ENCODE measurements at places on chromosomes 2 and 18.

DNA sequence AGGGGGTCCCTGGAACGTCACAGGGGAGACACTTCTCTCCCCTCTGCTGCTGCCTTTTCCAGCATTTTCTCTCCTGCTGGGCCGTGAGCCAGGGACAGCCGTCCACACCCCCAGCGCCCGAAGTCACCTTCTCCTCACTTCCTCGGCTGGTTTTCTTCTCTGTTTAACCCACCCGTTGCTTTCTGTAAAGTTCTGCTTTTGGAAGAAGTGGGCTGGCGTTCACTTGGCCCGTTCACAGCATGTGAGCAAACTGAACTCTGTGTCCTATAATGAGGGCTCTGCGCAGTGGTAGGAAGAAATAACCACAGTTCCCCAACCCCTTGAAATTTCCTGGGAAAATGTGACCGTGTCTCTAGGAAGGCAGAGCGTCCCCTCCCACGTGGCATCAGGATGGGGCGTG is 187.0 kb upstream of the HDAC4 start:
- no peak for DNase-seq

DNA sequence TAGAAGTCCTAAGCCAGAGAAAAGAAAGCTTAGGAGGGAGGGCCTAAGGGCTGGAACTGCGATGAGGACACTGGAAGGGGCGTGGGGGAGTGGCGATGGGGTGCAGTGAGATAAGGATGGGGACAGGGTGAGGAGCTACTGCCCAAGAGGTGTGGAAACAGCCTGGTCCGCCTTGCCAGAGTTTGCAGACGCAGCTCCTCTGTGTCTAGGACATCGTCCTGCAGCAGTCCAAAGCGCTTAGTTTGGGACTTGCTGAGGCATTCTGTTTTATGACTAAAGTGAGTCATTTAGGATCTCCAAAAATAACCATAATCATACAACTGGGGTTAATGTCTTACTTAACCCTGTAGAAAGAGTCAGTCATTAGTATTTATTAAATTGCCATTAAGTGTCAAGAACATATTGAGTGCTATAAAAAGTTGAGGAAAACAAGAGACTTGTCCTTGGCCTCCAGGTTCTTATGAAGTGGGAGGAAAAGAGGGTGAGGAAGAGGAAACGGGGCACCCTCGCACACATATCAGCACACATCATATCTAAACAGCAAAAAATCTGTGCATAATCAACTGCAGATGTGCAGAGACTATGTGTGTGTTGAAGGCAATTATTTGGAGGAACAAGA is 74.8 kb downstream of the CDK15 start:
- DNase-seq: peak; percentile 62

DNA sequence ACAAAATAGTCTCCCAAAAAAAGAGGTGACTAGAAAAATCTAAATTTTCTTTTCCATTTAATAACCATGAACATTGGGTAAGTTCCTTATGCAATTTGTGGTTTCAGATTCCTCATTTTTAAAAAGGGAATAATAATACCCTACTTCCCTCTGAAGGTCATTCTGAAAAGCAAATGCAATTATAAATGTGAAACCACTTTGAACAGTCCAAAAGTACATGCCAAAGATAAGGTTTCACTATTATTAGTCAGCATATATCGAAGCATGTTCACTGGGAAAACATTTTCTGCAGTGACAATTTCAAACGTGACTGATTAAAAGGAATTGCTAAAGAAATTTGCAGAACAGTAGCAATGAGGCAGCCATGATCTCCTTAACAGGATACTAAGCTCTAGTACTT is 100.1 kb upstream of the RNF152 start:
- DNase-seq: no peak

DNA sequence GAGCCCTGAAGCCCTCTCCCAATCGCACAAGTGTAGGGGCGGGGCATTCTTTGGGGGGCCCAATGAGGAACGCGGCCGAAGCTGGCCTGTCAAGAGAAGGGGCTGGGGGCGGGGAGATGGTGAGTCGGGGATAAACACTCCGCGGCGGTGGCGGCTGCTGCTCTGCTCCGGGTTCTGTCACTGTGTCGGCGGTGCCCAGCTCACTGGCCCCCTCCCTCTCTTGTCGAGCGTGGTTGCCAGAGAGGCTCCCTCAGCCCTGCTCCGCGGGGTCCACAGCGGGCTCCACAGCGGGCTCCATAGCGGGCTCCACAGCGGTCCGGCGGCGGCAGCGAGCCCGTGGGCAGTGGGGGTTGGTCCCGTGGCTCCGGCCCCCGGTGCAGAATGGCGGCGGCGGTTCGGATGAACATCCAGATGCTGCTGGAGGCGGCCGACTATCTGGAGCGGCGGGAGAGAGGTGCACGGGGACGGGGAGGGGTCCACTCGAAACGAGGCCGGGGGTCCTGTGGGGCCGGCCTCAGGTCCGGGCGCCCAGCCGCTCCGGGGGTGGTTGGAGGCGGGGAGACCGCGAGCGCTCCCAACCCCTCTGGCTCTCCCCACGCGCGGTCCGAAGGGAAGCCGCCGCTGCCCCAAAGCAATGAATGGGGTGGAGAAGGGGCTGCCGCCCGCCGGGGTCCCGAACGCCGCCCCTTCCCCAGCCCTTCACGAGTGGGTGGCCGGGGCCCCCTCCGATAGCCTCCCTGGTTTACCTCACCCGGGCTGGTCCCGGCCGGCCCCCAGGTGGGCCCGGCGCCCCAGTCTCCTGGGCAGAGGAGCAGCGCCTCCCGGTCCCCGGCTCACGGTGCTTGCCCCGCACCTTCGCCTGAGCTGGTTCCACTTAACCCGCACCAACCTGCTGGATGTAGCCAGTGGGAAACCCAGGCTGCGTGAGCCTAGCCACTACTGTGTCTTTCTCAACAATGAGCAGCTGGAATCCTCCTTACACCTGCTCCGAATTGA is at the start of gene MXD1:
MXD1 (plus strand) TSS at position 160 of the 996 bp plus-strand sequence; CDS start at position 382, 222 bp downstream.
- DNase-seq: no peak

- no peak for DNase-seq
Measured at GRCh38 chr2:160317181-160318099, 117.4 kb upstream of the ITGB6 start.

GRCh38 chr18:43040281-43040680 is 75.2 kb downstream of the RIT2 start:
- DNase-seq: no peak

DNA sequence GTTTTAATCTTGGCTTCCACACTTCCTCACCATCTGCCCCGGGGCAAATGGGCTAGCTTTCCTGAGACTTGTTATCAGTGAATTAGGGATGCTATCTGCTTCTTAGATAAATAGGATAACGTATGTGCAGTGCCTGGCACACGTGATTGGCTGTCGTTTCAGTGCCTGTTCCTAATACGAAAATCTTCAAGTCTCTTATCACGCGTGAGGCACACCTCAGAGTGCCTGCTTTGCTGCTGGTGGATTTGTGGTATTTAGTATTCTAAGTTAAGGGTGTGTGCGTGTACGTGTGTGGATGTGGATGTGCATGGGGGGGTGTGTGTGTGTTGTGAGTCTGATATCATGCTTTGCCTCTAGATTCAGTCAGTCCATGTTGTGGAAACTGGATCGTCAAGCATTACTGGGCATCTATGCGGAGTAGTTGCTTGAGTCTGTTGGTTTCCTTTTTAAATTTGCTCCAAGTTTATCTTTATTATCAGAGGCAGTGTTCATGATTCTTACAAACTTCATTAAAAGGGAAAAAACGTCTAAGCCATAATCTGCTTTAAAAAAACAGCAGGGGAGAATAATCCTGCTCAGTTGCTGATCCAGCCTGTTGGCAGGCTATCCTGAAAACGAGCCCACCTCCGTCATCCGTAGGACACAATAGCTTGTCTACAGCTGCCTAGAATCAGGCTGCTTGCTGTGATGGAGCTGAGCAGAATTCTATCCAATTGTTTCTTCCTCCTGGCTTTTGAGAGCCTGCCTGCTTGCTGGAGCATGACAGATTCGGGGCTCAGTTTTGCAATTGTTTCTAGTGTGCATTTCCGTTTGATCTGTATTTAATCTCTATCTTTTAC is 6.6 kb downstream of the SH3RF3 start:
- DNase-seq: no peak

DNA sequence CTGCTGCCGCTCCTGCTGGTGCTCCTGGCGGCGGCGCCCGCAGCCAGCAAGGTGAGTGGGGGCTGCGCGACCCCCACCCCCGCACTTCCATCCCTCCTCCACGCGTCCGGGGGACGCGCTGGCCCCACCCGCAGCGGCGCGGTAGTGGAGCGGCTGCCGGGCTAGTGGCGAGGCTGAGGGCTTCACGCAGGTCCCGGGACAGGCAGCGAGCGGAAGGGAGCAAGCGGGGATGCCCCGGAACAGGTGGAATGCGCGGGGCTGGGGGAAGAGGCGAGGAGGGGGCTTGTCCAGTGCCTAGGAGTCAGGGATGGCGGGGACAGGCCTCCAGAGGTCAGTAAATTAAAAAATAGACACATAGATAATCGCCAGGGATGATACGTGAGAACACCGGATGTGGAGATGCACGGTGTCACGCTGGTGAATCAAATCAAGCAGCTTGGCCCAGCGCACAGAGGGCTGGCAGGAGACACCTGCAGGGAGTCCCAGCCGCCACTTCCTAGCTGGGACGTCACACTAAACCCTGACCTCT is 403 bp downstream of the COL4A3 start:
- DNase-seq: no peak

DNA sequence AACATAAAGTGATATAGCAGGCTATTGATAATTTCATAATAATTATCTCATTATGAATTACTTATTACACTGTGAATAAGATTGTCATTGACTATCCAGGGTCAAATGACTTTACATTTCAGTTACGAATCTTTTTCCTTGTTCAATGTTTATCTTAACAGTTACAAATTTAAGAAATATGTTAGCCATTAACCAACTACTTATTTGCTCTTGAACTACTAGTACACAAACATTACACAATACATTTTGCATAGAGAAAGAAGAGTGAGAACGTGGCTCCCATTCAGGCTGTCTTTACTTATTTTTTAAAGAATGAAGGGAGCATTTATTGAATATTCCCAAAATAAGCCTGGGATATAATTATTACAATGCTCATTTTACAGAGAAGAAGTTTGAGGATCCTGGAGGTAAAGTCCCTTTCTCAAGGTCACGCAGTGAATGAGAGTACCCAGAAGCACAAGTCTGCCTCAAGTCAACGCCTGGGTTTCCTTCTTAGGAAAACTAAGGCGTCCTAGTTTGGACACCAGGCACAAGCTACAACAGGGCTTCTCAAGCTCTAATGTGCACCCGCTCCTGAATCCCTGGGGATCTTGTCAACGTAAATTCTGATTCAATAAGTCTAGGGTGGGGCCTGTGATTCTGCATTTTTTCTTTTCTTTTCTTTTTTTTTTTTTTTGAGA is 164.2 kb downstream of the FIGN start:
- no peak for DNase-seq

DNA sequence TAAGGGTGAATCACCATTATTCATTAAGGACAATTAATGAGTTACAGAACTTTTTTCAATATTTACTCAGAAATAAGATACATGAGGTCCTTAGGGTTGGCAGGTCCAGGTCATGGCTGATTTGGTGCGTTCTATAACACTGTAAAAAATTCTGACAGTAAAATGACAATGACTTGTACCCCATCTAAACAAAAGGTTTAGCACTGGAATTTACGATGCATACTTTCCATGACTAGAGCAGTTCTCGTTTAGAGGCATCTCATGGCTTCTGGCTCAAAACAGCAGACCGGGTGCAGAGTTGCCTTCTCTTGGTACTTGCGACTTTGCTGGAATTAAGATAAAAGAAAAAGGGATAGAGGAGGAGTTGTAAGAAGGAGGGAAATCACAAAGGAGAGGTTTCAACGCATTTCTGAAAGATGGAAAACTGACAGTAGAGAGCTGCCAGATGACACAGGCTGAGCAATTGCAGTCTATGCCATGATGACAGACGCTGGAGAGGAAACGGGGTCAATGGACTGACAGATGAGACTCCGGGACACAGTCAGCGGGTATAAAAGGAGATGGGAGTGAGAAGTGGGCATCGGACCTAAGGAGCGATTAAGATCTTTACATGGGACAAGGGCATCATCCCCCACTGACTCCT is 4.1 kb upstream of the CYS1 start:
- DNase-seq: no peak

DNA sequence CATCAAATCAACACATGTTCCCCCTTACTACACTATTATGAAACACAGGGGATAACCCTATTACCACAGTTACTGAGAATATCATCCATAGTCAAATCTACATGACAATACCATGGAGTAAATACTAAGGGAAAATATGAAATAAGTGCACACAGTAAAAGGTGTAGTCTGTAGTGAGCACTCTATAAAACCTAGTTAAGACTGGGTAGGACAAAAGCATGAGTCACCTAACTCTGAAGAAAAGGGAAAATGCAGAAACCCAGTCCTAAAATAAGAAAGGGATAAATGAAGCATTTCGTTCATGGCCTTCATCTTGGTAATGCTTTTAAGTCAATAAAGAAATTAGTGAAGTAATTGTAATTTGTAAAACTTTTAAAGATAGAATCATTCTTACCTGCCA is 65.4 kb upstream of the ACVR2A start:
- DNase-seq: no peak

DNA sequence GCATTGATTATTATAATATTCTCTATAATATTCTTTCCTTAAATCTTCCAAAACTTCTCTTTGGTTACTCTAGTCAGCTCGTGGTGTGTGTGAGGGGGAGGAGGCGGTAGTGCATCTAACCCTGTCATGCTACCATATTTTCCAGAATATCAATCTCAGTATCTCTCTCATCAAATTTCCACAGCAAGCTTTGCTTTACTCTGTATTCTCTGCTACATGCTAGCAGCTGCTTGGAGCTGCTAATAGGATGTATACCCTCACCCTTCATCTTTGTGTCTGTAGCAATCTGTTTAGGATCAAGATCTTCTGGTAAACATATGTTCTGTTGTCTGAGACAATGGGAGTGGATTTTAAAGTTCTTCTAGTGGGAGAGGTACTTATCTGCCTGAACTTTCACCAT is 303.8 kb upstream of the KLHL14 start:
- DNase-seq: no peak

- no peak for DNase-seq
Measured at GRCh38 chr18:26004832-26005231, 85.6 kb downstream of the SS18 start.

DNA sequence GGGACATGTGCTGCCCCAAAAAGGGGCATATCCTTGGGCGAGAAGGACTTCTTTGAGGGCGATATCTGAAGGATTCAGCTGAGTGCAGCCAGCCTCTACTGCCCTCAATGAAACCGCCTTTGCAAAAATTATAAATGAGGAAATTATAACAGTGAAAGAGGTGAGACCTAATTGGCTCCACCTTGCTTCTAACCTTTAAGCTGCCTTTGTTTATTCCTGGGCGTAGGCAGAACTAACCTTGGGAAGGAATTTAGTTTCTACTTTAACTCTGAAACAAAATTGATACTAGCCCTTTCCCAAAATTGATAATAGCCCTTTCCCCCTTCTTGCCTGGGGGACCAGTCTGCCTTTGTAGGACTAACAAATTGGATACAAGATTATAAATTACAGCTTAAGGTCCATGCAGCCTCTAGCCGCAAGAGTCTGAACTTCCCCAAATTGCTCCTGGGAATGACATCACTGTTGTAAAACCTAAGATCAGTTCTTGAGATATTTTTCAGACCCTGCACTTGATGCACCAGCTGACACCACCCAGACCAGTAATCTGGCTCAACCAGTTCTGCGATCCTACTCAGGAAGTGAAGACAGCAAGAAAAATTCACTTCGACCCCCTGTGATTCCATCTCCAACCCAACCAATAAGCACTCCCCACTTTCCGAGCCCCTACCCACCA is 36.0 kb upstream of the ASAP2 start:
- peak; percentile 10 for DNase-seq
